Stimulated activated CD4-positive, alpha-beta T cell treated with anti-CD3 and anti-CD28 coated beads, Interleukin-1b, Interleukin-23, amount 100 ng/mL, for 48 hours (primary cell): ENCODE measurements at places on chromosomes 16 and 17.
A peak's percentile ranks its signal among the peaks of the same experiment; 100 is the strongest.

DNA sequence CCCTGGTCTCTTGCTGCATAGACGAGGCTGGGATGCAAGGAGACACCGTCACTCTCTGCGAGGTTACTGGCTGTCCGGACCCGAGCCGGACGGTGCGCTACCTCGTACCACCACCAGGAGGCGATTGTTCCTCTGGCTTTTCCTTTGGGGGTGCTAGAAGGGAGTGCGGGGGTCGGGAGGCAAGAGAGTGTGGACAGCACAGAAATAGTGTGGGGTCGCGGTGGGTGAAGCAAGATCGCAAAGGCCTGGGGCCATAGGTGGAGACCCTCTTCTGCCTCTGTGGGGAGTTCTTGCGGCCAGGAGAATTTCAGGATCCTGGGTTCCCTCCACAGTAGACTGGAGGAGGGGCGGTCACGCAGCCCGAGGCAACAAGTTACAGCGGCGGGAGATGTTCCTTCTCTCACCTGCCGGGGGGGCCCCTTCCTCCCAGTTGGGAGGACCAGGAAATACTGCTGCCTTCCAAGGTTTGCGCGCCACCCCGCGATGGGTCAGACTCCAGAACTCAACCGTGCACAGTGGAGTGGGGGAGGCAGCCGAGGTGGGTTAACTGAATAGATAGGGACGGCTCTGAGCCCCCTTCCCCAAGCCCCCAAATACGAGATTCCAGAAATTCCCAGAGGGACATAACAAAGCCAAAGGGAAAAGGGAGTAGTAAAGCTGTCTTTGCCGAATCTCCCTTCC, 6.9 kb downstream of the PHOSPHO1 start:
- DNase-seq: peak; percentile 61

- no peak for DNase-seq
Observed at GRCh38 chr17:7441266-7441665, 2.0 kb downstream of the FGF11 start.

DNA sequence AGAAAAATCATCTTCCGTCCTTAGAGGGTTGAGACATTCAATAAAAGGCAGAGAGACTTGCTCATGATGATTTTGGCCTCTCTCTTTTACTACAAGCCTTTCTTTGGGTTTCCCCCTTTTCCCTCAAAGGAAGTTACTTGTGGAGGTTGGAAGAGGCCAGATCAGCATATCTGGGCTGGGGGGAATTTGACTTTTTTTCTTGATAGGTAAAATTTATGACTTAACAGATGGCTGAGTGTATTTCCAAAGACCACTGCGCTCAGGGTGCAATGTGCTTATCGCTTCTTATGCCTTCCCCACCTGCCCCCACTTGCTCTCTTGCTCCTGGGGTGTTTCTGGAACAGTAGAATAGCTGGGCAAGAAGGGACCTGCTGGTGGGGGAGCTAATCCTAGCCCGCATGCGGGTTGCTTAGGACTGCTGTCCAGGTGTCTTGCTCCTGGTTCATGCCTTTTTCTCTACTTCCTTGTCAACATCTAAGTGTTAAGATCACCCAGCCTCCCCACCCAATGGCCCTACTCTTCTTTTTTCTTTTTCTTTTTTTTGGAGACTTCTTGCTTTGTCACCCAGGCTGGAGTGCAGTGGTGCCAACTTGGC, 131.9 kb downstream of the MSI2 start:
- no peak for DNase-seq

DNA sequence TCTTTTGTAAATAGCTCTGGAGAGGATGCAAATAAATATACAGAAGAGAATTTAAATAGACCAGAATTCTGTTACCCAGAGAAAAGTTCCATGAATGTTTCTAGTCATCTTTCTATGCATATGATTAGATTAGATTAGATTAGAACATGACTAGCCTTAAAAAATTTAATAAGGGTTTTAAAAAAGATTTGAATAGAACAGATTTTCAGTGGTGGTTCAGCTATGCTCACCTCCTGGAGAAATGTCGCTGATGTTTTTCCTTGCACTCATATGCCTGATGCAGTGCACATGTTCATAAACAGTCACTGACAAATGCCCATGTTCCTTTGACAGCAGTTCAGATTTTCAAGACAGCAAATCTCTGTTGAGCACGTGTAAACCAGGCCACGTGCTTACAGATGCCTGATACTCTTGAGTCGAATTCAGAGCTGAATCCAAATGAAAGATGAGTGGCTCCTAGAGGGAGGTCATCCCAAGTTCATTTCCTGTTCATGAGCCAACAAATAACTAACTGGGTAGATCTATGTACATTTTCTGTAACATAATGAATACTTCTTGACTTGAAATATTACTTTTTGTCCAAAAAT, 19.9 kb upstream of the RAB11FIP4 start:
- no peak for DNase-seq

DNA sequence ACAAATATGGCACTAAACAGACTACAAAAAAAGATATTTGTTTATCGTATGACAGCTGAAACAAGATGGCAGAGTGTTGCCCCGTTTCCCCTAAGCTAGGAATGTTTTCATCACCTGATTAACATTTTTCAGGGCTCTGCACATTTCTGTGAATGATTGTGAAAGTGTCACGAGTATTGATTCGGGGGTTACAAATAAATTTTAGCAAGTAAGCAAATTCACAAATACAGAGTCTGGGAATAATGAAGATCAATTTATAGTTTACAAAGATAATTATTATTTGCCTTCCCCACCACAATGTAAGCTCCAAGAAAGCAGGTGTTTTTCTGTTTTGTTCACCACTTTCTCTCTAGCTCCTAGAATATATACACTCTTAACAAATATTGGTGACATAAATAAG, 361.2 kb upstream of the ERCC4 start:
- no peak for DNase-seq

DNA sequence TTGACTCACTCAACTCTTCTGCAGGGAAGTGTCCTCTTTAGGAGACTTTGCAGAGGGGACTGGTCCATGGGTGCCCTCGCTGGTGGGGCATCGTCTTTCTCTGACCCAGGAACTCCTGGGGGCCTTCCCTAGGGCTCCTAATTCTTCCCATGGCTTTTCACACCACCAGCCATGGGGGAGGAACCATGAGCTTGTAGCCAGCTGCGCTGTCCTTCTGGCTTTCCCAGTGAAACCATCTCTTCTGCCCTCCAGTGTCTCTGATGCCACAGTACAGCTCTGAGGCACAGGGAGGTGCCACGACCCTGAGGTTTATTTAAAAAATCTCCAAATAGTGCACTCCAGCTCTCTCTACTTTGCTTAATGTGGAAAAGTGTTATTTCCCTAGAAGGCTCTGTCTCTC, 78.6 kb downstream of the SDR42E1 start:
- no peak for DNase-seq

- DNase-seq: no peak
Observed at GRCh38 chr16:85330694-85331188, 218.5 kb upstream of the CIBAR2 start.

DNA sequence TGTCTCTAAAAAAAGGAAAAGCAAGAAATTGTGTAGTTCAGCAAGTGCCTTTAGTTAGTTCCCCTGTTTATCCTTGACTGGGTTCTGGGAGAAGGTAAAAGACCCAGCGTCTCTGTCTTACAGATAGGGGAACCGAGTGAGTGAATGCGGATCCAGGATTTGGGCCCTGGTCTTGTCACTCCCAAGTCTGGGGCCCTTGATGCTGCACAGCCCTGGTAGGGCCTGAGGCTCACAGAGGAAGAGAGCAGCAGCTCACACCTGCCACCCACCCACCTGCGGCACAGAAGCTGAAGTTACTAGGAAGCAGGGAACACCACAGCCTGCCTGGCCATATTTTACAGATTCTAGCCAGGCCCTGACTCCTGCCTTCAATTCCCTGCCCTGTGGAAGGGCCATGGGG, 22.2 kb downstream of the LASP1 start:
- DNase-seq: no peak

DNA sequence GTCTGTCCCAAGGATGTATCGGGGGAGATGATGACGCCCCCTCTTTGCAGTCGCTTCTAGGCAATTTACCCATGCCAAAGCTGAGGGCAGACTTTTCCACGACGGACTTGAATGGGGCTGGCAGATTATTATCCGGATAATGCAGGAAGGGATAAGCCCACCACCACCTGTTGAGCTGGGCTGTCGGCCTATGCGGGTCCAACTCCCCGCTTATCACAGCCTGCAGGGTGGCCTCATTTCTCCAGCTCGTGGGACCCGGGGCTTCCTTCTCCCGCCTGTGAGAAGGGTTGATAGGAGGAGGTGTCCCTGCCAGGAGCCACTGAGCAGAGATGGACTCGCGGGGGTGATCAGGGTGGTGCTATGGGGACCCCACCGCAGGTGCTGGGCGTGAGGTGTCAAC, 559 bp downstream of the CACNG5 start:
- no peak for DNase-seq

GRCh38 chr17:16406742-16407674, 8.4 kb upstream of the TRPV2 start:
- DNase-seq: no peak

- peak; percentile 71 for DNase-seq
Observed at GRCh38 chr17:27339836-27340550, 46.1 kb downstream of the WSB1 start.

DNA sequence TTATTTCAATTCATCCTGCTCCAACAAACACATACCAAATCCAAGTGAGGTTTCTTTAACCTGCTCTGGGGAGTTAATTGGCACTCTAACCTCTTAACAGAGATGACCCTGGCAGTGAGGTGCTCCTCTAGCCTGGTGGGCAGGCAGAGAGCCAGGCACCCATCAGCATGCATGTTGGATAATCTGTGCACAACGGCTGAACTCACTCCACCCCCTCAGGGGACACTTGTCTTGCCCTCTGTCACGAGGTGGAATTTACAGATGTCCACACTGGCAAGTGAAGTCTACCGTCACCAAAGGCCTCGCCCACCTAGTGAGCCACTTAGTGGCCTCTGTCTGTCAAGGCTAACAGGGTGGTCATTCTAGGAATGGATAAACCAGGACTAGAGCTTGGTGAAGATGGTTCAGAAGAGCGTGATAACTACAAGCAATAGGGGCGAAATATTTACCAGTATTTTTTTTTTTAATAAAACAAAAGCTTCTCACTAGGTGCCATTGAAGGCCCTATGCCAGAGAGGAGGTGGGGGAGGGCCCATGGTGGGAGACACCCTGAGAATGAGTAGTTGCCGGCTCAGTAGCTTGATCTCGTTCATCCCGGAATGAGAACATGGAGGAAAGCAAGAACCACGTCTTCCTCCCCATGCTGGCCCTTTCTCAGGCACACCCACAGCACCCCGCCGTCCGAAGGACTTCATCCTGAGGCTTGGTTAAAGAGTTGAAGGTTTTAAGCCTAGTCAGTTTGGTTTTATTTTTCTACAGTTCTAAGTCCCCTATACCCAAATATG, 25.2 kb downstream of the PLD6 start:
- DNase-seq: no peak

- no peak for DNase-seq
Observed at GRCh38 chr17:19705771-19706770, 10.3 kb downstream of the SLC47A2 start.

DNA sequence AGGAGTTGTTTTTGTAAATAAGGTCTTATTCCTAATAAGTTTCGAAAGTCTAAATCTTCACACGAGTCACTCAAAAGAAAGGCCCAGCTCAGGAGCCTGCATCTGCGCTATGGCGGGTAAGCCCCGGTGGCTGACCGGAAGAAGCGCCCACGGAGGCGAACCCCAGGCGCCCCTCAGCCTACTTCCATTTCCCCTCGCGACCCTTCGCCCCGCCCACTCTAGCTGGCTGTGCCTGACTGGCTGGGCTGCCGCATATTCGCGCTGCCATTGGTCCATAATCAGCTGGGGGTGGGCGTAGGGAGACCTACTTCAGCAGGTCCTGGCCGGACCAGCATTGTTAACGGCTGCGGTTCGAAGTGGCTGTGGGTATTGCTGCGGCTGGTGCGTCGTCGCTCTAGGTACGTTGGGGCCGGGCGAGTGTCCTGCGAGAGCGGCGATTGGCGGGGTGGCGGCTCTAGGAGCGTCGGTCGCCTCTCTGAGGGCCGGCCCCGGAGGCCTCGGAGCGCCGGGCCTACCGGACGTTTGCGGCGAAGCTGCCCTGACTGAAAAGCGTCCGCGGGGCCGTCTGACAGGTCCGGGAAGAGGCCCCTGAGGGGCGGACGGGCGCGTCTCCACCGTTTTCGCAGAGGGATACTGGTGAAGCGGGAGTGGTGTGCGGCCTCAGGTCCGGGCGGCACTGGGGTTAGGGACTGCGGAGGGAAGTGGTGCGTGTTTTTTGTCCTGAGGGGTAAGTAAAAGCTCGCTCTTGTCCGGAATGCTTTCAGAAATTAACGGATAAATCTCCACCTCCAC, at the start of gene ATF7IP2:
Gene ATF7IP2, plus strand, starts transcription at position 337 of the 792 bp plus-strand sequence. CDS start 44,560 bp downstream, outside the sequence.
- peak; percentile 93 for DNase-seq

- no peak for DNase-seq
Observed at GRCh38 chr16:239948-240277, 5.3 kb downstream of the FAM234A start.

DNA sequence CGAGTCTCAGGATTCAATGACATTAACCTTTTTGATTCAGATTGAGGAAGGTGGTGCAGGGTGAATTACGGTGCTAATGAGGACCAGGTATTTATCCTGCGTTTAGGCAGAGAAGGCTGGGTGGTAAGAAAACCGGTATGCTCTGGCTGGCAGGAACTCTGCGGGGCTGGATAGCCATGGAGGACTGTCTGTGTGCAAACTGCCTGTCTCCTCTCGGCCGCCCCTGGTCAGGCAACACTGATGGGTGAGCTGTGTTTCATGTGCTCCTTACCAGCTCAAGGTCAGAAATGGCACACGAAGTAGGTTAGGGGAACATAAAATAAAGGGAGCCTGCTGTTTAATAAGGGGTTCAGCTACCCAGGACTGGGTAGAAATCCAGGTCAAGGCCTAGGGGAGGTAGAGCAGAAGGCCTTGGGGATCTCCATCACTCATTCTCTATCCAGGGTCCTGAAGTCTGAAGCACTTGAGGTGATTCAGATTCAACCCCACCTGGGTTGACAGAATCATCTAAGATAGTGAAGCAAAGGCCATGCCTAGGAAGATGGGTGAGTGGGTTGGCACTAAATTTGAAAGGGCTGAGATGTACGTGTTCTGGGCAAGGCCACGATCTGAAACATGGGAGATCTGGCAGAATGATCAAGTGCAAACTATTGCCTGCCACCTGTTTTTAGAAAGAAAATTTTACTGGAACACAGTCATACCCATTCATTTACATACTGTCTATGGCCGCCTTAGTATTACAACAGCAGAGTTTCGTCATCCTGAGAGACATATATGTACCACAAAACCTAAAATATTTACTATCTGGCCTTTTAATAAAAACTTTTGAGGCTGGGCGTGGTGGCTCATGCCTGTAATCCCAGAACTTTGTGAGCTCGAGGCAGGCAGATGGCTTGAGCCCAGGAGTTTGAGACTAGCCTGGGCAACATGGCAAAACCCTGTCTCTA, 292.5 kb downstream of the XYLT1 start:
- DNase-seq: no peak

- no peak for DNase-seq
Observed at GRCh38 chr16:79647586-79647985, 47.0 kb upstream of the MAF start.

GRCh38 chr16:25751230-25751835, 59.6 kb downstream of the HS3ST4 start:
- no peak for DNase-seq
